T-cell (primary cell): ENCODE measurements at places on chromosomes 7 and 10.

DNA sequence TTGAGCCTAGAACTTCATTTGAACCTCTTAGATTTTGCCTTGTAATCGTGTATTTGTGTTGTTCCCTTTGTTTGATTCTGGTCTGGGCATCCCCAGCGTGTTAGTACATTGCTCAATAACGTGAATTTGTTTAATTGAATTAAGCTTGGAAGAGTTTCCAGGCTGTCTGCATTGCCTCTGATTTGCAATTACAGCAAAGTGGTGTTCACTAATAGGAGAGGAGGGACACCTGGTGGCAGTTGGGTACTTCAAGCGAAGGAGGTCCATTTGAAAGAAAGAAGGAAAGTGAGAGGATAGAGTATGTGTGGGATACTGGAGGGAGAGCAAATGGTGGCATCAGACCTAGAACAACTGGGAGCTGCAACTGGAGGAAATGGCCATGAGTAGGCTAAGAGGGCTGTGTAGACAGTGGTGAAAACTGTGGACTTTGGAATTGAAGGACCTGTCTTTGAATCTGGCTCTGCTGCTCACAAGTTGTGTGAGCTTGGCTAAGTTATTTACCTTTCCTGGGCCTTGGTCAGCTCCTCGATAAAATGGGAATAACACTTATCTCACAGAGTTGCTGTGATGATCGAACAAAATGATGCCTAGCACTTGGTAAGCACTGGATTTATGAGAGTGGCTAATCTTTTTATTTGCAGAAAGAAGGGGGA, 15.1 kb downstream of the LSMEM1 start:
- no peaks in the 10 kb centered on the region for H3K36me3 ChIP-seq
- no peak overlapping the region for H3K27ac ChIP-seq
- no peaks in the 10 kb centered on the region for H3K4me1 ChIP-seq
- H3K27me3 ChIP-seq, result no peaks in the 10 kb centered on the region
- no peak overlapping the region for H3K4me3 ChIP-seq

- DNase-seq, result no peak
- no peak overlapping the region for H3K4me3 ChIP-seq
- no peak overlapping the region for H3K27ac ChIP-seq
- H3K4me1 ChIP-seq, result no peaks in the 10 kb centered on the region
- H3K27me3 ChIP-seq, result no peaks in the 10 kb centered on the region
- H3K36me3 ChIP-seq, result peaks cover 11% of the 10 kb centered on the region
These were observed 31.4 kb upstream of the CDH23 start for GRCh38 chr10:71365366-71365765.

GRCh38 chr7:51428217-51428887, 111.7 kb upstream of the COBL start:
- H3K4me1 ChIP-seq, result no peaks in the 10 kb centered on the region
- H3K4me3 ChIP-seq, result no peak overlapping the region

DNA sequence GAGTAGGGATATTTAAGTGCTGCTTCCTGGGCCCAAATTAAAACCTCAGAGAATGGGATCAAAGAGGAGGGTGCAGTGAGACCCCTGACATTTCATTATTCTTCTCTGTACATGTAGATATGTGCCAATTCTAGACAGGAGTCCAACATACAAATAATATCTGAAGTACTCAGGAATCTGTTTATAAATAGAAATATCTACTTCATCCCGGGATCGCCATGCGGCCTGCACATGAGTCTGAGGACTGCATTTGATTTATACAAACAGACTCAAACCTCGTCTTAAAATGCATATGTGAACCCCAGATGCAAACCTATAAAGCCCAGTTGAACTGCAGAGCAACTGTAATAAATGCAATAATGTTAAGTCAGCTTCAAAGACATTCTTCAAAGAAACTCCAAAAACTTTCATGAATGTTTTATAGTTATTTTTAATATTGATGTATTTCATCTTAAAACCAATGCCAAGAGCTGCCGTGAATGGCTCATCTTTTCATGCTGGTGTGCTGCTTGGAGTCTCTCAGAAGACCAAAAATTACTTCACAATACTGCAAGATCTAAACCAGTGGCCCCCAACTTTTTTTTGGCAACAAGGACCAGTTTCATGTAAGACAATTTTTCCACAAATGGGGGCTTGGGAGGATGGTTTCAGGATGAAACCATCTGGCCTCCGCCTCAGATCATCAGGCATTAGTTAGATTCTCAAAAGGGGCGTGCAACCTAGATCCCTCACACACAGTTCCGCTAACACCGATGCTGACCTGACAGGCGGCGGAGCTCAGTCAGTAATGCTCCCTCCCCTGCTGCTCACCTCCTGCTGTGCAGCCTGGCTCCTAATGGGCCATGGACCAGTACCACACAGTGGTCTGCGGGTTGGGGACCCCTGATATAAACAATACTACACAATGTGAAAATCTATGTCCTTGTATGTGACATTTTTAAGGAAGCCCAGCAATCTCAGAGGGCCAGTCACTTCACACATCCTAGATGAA, 166.9 kb downstream of the PARD3 start:
- H3K4me1 ChIP-seq, result no peaks in the 10 kb centered on the region
- H3K27me3 ChIP-seq, result no peaks in the 10 kb centered on the region
- H3K4me3 ChIP-seq, result no peak overlapping the region
- no peak for DNase-seq
- H3K36me3 ChIP-seq, result no peaks in the 10 kb centered on the region

- DNase-seq, result no peak
- H3K4me3 ChIP-seq, result no peak overlapping the region
- H3K27me3 ChIP-seq, result no peaks in the 10 kb centered on the region
- H3K36me3 ChIP-seq, result peaks cover 33% of the 10 kb centered on the region
- H3K27ac ChIP-seq, result no peak overlapping the region
- H3K4me1 ChIP-seq, result peaks cover 28% of the 10 kb centered on the region
These were observed 22.6 kb downstream of the APBB1IP start for GRCh38 chr10:26460736-26461135.

DNA sequence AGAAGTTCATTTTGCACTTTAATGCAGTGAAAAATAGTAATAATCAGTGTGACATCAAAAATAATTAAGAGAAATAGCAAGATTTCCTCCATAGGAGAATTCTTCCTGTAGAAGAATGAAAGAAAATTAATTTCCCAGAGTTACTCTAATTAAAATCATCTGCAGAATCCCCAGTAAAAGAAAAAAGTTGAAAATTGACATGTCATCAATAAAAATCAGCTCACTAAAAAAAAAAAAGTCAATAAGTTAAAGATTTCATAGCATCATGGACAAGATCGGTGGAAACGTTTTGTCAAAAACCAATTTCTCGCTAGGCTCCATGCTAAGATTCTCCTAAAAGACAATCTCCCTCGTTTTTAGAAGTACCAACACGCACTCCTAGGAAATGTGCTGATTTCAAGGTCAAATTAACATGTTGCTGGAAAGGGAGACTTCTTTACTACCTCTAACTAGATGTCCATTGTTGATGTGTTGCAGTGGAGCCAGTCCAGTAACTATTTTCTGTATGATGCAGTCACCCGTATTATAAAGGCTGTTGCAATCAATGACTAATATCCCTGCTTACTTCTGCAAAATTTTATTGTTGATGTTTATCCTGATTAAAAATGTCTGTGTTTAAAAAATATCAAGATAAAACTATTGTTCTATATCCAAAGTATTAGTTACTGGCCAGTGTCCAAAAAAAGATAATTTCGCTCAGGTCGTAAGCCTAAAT, 591.9 kb upstream of the MGMT start:
- H3K36me3 ChIP-seq, result no peaks in the 10 kb centered on the region
- H3K4me1 ChIP-seq, result no peaks in the 10 kb centered on the region
- no peak overlapping the region for H3K27ac ChIP-seq

DNA sequence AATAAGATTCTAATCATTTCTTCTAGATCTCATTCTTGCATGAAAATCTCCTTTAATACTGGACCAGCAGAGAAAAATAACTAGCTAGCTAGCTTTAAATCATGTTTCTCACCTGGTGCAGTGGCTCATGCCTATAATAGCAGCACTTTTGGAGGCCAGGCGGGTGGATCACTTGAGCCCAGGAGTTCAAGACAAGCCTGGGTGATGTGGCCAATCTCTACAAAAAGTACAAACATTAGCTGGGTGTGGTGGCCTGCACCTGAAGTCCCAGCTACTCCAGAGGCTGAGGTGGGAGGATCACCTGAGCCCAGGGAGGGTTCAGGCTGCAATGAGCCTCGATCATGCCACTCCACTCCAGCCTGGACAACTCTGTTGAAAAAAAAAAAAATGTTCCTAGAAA, 99.2 kb downstream of the BAMBI start:
- no peak overlapping the region for H3K27ac ChIP-seq
- DNase-seq, result no peak
- H3K4me3 ChIP-seq, result no peak overlapping the region
- no peaks in the 10 kb centered on the region for H3K36me3 ChIP-seq
- H3K27me3 ChIP-seq, result no peaks in the 10 kb centered on the region
- H3K4me1 ChIP-seq, result no peaks in the 10 kb centered on the region

DNA sequence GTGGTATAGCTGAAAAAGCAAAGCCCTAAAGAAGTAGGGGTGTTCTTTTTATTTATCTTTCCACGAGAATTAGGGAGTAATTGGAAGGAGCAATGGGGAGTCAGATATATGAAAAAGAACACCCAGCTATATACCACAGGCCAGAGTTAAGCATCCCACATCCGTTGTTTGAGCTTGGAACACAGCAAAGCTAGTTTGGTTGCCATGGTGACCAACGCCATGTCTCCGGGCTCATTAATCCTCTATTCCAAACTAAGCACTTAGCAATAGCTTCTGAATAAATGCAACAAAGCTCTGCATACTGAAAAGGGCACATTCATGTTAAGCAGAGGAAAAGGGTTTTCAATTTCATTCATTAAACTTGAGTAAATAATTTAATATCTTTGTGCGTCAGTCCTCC, 23.5 kb downstream of the ASB4 start:
- no peak overlapping the region for H3K27ac ChIP-seq
- H3K4me3 ChIP-seq, result no peak overlapping the region
- H3K36me3 ChIP-seq, result no peaks in the 10 kb centered on the region
- DNase-seq, result no peak

GRCh38 chr7:152459724-152460251, 24.0 kb upstream of the KMT2C start:
- no peak overlapping the region for H3K4me3 ChIP-seq
- peaks cover 2% of the 10 kb centered on the region for H3K4me1 ChIP-seq
- no peaks in the 10 kb centered on the region for H3K36me3 ChIP-seq
- peaks cover 2% of the 10 kb centered on the region for H3K27me3 ChIP-seq
- DNase-seq, result no peak

- H3K4me3 ChIP-seq, result peak overlapping the region; percentile 72
- H3K27ac ChIP-seq, result peak overlapping the region; percentile 64
These were observed 817 bp downstream of the MLLT10 start for GRCh38 chr10:21534604-21535493.

DNA sequence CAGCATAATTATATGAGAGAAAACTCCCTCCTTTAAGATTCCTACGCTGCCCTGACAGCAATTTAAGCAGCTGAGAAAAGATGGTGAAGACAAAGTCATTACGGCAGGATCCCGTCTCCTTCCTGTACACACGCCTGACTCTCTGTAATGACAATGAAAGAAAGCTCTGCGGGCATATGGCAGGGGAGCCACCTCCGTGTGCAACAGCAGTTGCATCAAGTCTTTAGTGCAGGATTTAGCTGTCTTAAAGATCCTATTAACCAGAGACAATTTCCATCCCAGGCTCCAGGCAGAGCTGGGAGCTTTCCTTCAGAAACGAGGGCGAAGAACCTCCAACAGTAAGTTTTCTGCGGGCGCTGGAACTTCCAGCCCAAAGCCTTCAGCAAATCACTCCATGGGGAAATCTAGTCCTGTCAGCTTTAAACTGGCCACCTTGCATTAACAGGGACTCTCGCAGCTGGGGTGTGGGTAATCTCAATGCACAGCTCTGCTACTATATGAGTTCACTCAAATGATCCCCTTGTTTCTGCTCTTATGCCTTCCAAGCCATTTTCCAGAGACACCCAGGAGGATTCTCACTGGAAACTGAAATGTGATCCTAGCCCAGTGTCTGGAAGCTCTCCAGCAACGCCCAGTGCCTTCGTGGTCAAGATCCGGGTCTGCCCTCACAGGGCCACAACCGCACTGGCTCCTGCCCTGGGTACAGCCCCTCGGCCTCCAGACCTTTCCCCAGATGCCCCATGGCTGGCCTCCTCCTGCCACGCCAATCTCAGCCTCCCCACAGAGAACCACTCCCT, 74.9 kb downstream of the CTBP2 start:
- no peak for DNase-seq
- no peaks in the 10 kb centered on the region for H3K36me3 ChIP-seq
- no peak overlapping the region for H3K4me3 ChIP-seq
- no peaks in the 10 kb centered on the region for H3K27me3 ChIP-seq
- no peak overlapping the region for H3K27ac ChIP-seq
- H3K4me1 ChIP-seq, result no peaks in the 10 kb centered on the region
